ENCODE measurements at places on chromosomes 5 and 9. TPM values are rescaled to one million over a fixed set of nuclear protein-coding genes. Genes with fewer than 3 reads are reported as not detected.

The RAB3C gene
- total RNA-seq, result not detected

The LCN15 gene
- total RNA-seq, result not detected

The WNT8A gene
- not detected for total RNA-seq

The CCL27 gene
- total RNA-seq, result not detected

The CCDC187 gene
- not detected for total RNA-seq

The LCP2 gene
- not detected for total RNA-seq

The CD180 gene
- not detected for total RNA-seq

The CCDC192 gene
- not detected for total RNA-seq

The RAD1 gene
- total RNA-seq, result 37.7 TPM

The FNBP1 gene
- total RNA-seq, result 17.6 TPM

The MAPK9 gene
- 46.5 TPM for total RNA-seq

The PCDHB7 gene
- not detected for total RNA-seq

The MUSK gene
- not detected for total RNA-seq

The HK3 gene
- not detected for total RNA-seq

The PPP3R2 gene
- not detected for total RNA-seq

The GFPT2 gene
- total RNA-seq, result 34.6 TPM

Measured in A549 treated with DMSO at 1 μM for 4 hours (cell line).